Fibroblast of the conjunctiva (primary cell): ENCODE measurements at places on chromosomes 5 and 9.

- DNase-seq: no peak
Observed at GRCh38 chr5:150279330-150280020, 10.1 kb downstream of the CAMK2A start.

- peak; percentile 52 for DNase-seq
Observed at GRCh38 chr9:86202338-86202882, 57.0 kb downstream of the C9orf153 start.

- no peak for DNase-seq
Observed at GRCh38 chr9:78918976-78919375, 622.1 kb downstream of the PSAT1 start.

DNA sequence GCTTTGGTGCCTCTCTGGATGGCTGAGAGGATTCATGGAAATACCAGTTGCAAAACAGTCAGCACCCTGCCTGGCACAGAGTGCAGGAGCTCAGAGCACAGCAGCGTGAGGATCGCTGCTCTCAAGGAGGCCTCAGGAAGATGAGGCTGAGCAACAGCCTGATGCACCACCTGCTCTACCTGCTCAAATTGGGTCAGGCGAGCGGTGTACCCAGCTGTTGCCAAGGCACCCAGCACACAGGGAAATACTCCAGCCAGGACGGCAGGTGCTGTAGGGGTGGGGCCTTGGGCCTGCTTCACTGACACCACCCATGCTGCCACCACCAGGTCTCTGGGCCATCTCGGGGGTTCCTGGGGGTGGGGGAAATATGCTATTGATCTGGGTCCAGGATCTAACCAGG, 4.3 kb downstream of the EEIG1 start:
- DNase-seq: no peak

GRCh38 chr5:122195802-122196394, 66.6 kb downstream of the ZNF474 start:
- peak; percentile 51 for DNase-seq

GRCh38 chr9:121183666-121184423, 17.8 kb downstream of the RAB14 start:
- DNase-seq: no peak

- peak; percentile 80 for DNase-seq
Observed at GRCh38 chr9:132240841-132241482, 79.1 kb downstream of the NTNG2 start.

DNA sequence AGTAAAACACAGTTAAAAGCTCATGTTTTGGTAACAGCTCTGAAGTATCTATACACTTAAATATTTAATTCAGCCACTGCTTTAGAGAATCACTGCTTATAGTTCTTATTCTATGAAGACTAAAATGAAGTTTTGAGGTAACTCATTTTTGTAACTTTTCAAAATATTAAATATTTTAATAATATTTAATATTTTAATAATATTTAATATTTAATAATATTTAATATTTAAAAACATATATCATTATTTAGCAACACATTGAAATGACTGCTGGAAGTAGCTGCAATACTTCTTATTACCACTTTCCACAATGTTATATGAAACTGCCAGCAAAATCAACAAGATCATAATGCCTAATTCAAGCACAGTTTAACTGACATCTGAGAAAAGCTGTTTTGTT, 18.7 kb upstream of the GCNT4 start:
- no peak for DNase-seq

DNA sequence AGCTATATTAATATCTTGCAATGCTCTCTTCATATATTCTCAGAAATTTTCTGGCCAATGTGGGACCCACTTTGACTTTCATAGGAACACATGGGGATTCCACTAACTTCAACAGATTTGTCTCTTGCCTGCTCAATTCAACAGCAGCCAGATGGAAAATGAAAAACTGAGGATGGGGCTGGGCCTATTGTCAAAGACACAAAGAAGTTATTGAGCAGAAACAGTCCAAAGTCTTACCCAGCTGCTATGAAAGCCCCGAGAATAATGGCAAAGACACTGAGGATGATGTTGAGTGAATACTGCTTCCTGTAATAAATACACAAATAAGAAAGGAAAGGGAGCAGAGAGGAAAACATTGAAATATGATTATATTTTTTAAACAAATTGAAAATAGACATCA, 32.6 kb downstream of the SLC35D2 start:
- DNase-seq: no peak

- DNase-seq: peak; percentile 98
Observed at GRCh38 chr5:177456976-177457851, 10.6 kb downstream of the PRR7 start.

GRCh38 chr5:68543212-68543611, 327.7 kb downstream of the PIK3R1 start:
- DNase-seq: no peak

DNA sequence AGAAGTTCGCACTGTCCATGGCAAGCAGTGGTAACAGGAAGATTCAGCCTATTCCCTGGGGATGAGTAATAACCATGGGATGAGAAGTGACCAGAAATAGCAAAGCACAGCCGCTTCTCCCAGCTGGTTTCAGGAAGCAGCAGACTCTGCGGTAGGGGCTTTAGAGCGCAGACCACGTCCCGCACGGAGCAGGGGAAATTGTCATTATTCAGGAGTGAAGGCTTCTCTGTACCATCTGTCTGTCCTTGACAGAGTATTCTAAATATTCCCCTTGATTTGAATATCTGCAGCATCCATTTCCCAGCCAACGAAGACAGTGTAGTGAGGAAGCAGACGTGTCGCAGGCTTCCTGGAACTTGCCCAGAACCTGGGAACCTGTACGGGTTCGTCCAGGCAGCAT, 159.6 kb downstream of the NXNL2 start:
- no peak for DNase-seq

GRCh38 chr9:33440609-33441008, 6.8 kb downstream of the AQP3 start:
- no peak for DNase-seq

DNA sequence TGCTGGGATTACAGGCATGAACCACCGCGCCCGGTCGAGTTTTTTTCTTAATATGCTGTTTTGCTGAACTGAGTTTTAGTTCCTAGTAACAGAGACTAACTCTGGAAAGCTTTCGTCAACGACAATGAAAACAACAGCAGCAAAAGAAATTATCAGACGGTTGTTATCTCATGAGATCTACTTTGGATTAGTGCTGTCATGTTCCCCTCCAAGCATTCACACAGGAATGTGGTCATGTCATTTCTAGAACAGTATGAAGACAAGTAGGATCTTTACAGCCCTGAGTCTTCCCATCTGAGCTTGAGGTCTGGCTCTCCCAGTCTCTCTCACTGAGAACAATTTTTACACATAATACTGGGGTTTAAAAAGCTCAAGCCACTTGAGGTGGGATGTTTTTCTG, 4.0 kb upstream of the ANKRD33B start:
- DNase-seq: no peak

- no peak for DNase-seq
Observed at GRCh38 chr9:134206311-134207300, 42.2 kb upstream of the RNU6ATAC start.

DNA sequence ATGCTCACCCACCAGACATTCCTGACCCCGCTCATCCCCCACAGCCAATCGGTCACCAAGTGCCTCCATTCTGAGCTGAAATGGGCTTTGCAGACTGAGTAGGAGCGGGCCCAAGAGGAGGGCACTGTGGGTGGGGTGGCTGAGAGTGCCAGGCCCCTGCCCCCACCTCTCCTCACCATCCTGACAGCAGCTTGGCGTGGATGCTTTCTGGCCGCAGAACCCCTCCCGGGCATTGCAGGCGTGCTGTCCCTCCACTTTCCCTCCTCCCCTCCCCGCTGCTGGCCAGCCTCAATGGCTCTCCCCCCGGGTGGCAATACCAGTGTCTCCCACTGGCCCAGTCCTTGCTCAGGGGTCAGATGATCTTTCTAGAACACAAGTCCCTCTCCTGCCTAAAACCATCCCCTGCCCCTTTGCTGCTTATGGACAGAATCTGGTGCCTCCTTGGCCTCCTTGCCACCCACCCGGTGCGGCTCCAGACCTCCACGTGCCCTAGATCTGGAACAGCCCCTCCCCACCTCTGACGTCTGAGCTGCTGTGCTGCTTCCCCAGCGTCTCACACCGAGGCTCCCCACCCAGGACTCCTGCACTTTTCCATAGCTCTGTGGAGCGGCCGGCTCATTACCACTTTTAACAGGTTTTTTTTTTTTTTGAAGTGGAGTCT, 6.1 kb downstream of the FLT4 start:
- DNase-seq: no peak

DNA sequence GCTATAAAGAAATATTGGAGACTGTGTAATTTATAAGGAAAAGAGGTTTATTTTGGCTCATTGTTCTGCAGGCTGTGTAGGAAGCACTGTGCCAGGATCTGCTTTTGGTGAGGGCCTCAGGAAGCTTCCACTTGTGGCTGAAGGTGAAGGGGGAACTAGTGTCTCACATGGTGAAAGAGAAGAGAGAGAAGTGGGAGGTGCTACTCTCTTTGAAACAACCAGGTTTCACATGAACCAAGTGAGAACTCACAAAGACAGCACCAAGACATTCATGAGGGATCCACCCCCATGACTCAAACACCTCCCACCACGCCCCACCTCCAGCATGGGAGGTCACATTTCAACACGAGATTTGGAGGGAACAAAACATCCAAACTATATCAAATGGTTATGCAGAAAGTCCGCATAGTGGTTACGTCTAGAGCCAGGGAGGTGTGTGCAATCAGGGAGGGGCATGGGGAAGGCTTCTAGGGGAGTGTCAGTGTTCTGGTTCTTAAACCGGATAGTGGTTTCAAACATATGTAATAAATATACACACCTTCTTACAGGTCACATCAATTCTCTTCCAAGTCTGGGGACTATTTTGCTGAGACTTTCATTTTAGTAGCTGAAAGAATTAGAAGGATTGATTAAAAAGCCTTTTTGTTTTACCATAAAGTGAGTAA, 113.0 kb downstream of the TRIO start:
- no peak for DNase-seq

GRCh38 chr5:125199968-125200865, 453.8 kb upstream of the ZNF608 start:
- no peak for DNase-seq

- no peak for DNase-seq
Observed at GRCh38 chr9:91234523-91234922, 127.2 kb downstream of the AUH start.

DNA sequence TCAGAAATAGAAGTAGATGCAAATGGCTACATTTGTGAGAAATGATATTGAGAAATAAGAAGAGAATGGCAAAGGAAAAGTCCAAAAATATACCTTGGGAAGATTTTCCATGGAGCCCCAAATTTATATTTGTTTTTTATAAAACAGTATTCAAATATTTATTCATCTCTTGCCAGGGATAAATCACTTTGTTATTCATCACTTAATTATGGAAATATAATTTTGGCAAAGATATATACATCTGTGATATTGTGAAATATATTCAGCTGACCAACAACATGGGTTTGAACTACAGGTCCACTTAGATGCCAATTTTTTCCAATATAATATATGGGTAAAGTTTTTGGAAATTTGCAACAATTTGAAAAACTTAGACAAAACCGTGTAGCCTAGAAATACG, 19.7 kb upstream of the RAPGEF6 start:
- DNase-seq: no peak

- DNase-seq: no peak
Observed at GRCh38 chr9:33628865-33629410, 104.9 kb downstream of the ANKRD18B start.

GRCh38 chr5:118628660-118629354, 359.5 kb downstream of the DTWD2 start:
- DNase-seq: no peak

- no peak for DNase-seq
Observed at GRCh38 chr9:136014147-136014923, 53.2 kb upstream of the UBAC1 start.

DNA sequence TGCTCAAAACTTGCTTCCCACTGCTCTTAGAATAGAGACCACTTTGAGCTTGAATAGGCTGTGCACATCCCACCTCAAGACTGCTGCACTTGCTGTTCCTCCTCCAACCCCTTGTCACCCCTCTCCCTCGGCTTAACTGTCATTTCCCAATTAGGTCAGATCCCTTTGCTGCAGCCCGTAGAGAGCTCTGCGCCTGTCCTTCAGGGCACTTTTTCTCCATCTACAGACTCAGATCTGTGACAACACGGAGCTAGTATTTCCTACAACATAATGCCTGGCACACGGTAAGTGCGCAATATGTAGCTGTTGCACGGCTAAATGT, 485 bp upstream of the HABP4 start:
- DNase-seq: no peak

- no peak for DNase-seq
Observed at GRCh38 chr9:113215132-113215531, 5.9 kb downstream of the FKBP15 start.

GRCh38 chr9:76357555-76357954, 36.7 kb downstream of the RFK start:
- no peak for DNase-seq

GRCh38 chr9:71859939-71860338, 51.1 kb downstream of the ABHD17B start:
- DNase-seq: no peak

DNA sequence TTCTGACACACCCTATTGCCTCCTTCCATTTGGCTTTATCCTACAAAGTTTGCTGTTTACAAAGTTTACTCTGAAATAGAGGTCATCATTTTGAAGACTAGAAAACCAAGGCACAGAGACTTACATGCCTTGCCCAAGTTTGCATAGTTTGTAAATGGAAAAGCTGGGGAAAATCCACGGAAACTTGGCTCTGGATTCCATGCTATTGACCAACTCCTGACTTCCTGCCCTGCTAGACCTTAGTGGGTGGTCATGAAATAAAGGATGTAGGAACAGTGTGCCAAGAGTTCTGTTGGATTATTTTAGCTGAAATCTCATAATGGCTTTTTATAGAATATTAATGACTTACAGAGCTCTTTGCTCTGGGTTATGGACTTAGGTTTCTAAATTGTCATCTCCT, 69.5 kb downstream of the GRIA1 start:
- DNase-seq: no peak

DNA sequence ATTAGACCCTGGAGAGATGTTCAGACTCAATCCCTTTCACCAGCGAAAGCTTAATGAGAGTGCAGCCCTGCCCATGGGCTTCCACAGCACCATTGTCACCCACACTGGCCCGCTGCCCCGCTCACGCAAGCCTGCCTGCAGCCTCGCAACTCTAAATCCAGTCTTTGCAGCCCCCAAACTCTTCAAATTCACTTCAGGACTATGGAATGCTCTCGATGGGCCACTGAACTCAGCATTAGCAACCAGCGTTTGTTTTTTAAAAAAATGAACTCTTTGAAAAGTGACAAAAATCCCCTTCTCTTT, 17.1 kb downstream of the DCANP1 start:
- DNase-seq: no peak

- DNase-seq: no peak
Observed at GRCh38 chr5:110027527-110028322, 338.0 kb downstream of the MAN2A1 start.

GRCh38 chr5:2857837-2858236, 106.4 kb upstream of the IRX2 start:
- DNase-seq: no peak

- peak; percentile 80 for DNase-seq
Observed at GRCh38 chr9:134895908-134896833, 15.6 kb downstream of the FCN2 start.
